ENCODE measurements at places on chromosomes 5 and 9. TPM values are rescaled to one million over a fixed set of nuclear protein-coding genes. Genes with fewer than 3 reads are reported as not detected.

QRFP gene
- not detected for total RNA-seq

SPATA31C1 gene
- total RNA-seq, result not detected

CDH9 gene
- not detected for total RNA-seq

IFNB1 gene
- total RNA-seq, result not detected

CATSPER3 gene
- 0.28 TPM for total RNA-seq

PCDHAC1 gene
- 0.29 TPM for total RNA-seq

ANKRD34B gene
- total RNA-seq, result not detected

WWC1 gene
- 4.2 TPM for total RNA-seq

IFNA2 gene
- not detected for total RNA-seq

TXNDC8 gene
- total RNA-seq, result not detected

KCTD16 gene
- total RNA-seq, result not detected

IFNA6 gene
- not detected for total RNA-seq

DNA sequence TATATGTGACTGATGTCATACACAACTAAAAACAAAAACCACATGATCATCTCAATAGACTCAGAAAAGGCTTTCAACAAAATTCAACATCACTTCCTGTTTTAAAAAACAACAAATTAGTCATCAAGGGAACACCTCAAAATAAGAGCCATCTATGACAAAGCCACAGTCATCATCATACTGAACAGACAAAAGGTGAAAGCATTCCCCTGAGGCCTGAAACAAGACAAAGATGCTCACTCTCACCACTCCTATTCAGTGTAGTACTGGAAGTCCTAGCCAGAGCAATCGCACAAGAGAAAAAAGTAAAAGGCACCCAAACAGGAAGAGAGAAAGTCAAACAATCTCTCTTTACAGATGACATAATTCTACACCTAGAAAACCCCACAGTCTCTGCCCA, 893.5 kb upstream of the EDIL3 start:
- no peak for DNase-seq
- no peak overlapping the region for H3K27ac ChIP-seq
- no peaks in the 10 kb centered on the region for H3K27me3 ChIP-seq

- H3K36me3 ChIP-seq, result no peaks in the 10 kb centered on the region
- H3K4me3 ChIP-seq, result no peak overlapping the region
- peak; percentile 60 for DNase-seq
- no peak overlapping the region for H3K27ac ChIP-seq
- H3K27me3 ChIP-seq, result no peaks in the 10 kb centered on the region
These were observed 15.2 kb upstream of the LHX3 start for GRCh38 chr9:136220017-136220729.

DNA sequence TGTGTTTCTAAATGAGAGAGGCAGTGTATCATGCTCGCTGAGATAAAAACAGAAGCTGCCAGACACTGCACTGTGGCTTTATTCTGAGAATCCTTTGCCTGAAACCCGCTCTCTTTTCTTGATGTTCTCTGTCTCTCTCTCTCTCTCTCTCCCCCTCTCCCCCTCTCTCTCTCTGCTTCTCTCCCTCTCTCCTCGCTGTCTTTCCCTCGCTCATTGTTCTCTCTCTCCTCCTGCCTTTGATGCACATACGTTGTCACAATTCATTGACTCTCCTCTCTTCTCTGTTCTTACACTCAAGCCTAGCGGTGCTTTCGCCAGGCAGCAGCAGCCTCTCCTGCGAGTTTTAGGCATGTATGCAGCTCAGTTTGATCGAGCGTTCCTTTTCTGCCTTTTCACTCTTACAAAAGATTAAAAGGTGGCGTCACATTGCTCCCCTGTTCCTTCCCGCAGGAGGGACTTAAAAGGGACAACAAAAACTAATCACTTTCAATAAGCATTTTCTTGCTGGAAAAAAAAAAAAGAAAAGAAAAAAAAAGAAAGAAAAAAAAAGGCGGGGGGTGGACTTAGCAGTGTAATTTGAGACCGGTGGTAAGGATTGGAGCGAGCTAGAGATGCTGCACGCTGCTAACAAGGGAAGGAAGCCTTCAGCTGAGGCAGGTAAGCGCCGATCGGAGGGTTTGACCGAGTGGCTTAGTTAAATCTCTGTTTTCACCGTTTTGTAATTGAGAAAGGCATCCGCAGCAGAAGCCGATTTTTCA, 717.9 kb upstream of the WWC1 start:
- no peaks in the 10 kb centered on the region for H3K4me1 ChIP-seq
- peak; percentile 11 for DNase-seq
- no peak overlapping the region for H3K4me3 ChIP-seq
- H3K27ac ChIP-seq, result no peak overlapping the region
- no peaks in the 10 kb centered on the region for H3K36me3 ChIP-seq

DNA sequence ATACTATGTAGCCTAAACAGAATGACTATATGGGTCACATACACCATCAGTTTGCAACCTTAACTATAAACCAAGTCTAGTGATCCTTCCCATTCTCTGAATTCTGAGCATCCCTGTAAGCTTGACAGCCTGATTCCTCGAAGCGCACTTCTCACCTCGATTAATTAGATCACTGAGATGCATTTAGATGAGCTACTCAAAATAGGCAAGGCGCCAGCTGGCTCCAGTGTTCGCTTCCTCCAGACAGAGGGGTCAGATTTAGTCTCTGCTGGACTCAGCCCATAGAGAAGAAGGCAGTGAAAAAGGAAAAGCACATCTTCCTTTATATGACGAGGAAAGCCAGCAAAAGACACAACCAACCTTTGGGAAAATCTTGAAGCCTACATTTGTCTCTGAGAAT, 371.5 kb downstream of the MLLT3 start:
- no peak for DNase-seq
- no peaks in the 10 kb centered on the region for H3K36me3 ChIP-seq
- H3K27me3 ChIP-seq, result no peaks in the 10 kb centered on the region

DNA sequence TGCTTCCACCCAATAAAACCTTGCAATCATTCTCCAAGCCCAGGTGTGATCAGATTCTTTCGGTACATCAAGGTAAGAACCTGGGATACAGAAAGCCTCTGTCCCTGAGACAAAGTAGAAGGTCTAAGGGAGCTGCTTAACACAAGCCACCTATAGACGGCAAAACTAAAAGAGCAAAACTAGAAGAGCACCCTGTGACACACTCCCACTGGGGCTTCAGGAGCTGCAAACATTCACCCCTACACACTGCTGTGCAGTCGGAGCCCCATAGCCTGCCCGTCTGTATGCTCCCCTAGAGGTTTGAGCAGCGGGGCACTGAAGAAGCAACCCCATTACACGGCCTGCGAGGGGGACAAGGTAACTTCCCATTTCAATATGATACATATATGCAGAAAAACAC, 179.6 kb upstream of the CDH9 start:
- H3K36me3 ChIP-seq, result no peaks in the 10 kb centered on the region
- no peak overlapping the region for H3K27ac ChIP-seq

DNA sequence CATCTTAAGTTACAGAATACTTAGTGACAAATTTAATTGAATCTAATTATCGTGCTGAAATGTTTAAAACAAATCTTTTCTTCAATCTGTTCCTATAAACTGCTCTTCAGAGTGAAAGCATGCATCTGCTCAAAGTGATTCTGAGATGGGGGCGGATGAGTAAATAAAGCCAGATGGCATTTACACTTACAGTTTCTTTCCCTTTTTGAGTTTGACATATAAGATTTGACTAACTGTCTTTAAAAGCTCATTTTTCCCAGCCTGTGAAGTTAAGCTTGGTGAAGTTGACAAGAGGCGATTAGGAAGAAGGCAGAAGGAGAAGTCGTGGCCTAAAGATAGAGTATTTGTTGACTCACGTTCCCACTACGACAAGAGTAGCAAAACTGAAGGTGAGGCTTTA, 137.4 kb downstream of the LPAR1 start:
- DNase-seq, result no peak
- H3K4me3 ChIP-seq, result no peak overlapping the region
- H3K27me3 ChIP-seq, result no peaks in the 10 kb centered on the region
- no peak overlapping the region for H3K27ac ChIP-seq
- H3K4me1 ChIP-seq, result peaks cover 11% of the 10 kb centered on the region
- no peaks in the 10 kb centered on the region for H3K36me3 ChIP-seq

DNA sequence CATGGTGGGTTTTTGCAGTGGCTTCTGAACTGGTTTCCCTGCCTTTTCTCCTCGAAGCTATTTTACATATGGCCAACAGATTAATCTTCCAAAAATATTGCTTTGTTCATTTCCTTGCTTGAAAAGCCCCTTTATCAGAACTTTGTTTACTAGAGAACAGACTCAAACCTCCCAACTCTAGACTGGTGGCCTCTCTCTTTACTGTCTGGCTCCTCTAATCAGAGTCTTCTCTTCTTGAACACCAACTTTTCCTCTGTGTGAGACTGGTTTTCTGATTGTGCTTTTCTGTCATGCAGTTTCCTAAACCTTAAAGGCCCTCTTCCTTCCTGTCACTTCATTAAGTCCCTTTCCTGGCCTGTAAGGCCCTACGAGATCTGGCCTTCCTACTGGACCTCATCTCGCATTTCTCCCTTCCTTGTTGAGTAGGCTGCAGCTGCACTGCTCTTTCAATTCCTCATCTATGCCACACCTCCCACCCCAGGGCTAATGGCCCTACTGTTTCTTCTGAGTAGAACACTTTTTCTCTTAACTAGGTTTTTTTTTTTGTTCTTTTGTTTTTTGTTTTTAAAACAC, 5.7 kb downstream of the C9orf43 start:
- no peaks in the 10 kb centered on the region for H3K4me1 ChIP-seq
- no peak for DNase-seq
- H3K4me3 ChIP-seq, result no peak overlapping the region
- H3K36me3 ChIP-seq, result no peaks in the 10 kb centered on the region

- H3K4me3 ChIP-seq, result no peak overlapping the region
- no peak for DNase-seq
- H3K36me3 ChIP-seq, result no peaks in the 10 kb centered on the region
- H3K4me1 ChIP-seq, result no peaks in the 10 kb centered on the region
- no peak overlapping the region for H3K27ac ChIP-seq
These were observed 345.6 kb downstream of the PLK2 start for GRCh38 chr5:58114324-58114723.

- DNase-seq, result no peak
- no peaks in the 10 kb centered on the region for H3K4me1 ChIP-seq
- no peak overlapping the region for H3K4me3 ChIP-seq
- H3K36me3 ChIP-seq, result no peaks in the 10 kb centered on the region
- no peak overlapping the region for H3K27ac ChIP-seq
These were observed 85.1 kb upstream of the RAPGEF1 start for GRCh38 chr9:131824953-131825495.

DNA sequence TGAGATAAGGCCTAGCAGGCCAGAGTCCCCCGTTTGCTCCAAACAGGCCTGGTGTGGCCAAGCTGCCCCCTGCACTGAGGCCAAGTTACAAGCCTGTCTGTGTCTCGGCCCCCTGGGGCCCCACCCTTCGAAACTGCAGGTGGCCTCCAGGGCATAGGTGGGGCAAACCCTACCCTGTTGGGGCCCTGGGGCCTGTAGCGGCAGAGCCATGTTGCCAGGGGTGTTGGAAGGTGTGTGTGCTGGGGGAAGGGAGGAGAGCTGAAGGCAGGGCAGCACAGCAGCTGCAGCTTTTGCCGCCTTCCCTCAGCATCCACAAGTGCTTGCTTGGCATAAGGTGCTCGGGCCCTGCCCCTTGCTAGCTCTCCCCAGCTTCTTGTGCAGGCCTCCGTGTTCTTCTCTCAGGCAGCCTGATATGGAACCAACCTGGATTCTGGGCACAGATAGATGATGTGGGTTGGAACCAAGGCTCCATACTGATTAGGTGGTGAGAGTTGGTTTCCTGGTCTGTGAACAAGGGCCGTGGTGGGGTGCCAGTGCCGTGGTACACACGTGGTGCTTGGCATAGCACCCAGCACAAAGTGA, 12.7 kb downstream of the IRF1 start:
- H3K4me1 ChIP-seq, result peaks cover 13% of the 10 kb centered on the region
- H3K36me3 ChIP-seq, result peaks cover 1% of the 10 kb centered on the region
- no peak overlapping the region for H3K27ac ChIP-seq
- no peak for DNase-seq
- no peak overlapping the region for H3K4me3 ChIP-seq

DNA sequence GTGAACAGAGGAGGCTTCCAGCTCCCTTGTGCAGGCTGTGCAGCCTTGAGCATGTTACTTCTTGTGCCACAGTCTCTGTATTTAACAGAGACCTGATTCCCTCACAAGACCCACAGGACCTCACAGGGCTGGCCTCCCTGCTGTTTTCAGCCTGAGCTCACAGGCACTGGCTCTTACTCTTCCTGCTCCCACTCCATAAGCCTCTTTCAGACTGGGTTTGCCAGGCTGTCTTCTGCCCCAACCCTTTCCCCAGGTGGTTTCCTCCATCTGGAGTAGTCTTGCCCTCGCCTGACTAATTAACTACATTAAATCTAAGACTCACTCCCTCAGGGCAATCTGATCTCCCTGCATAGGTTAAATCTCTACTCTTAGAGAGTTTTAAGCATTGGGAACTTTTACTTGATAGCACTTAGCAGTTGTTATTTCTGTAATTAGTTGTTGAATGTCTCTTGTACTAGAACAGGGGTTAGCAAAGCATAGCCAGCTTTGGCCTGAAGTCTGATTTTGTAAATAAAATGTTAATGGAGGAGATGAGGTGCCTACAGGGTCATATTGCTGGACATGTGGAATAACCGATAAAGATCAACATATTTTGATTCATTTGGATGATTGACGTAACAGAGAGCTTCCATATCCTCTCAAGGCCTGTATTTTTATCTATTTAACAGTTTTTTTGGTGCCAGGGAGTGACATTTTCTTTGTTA, 28.6 kb upstream of the SPATA31E1 start:
- no peak overlapping the region for H3K27ac ChIP-seq
- H3K4me3 ChIP-seq, result no peak overlapping the region
- H3K4me1 ChIP-seq, result no peaks in the 10 kb centered on the region
- DNase-seq, result no peak
- no peaks in the 10 kb centered on the region for H3K36me3 ChIP-seq
- H3K27me3 ChIP-seq, result no peaks in the 10 kb centered on the region

GRCh38 chr9:38662763-38663593, 42.6 kb upstream of the ANKRD18A start:
- no peaks in the 10 kb centered on the region for H3K27me3 ChIP-seq
- DNase-seq, result no peak
- H3K4me3 ChIP-seq, result no peak overlapping the region
- H3K4me1 ChIP-seq, result no peaks in the 10 kb centered on the region

DNA sequence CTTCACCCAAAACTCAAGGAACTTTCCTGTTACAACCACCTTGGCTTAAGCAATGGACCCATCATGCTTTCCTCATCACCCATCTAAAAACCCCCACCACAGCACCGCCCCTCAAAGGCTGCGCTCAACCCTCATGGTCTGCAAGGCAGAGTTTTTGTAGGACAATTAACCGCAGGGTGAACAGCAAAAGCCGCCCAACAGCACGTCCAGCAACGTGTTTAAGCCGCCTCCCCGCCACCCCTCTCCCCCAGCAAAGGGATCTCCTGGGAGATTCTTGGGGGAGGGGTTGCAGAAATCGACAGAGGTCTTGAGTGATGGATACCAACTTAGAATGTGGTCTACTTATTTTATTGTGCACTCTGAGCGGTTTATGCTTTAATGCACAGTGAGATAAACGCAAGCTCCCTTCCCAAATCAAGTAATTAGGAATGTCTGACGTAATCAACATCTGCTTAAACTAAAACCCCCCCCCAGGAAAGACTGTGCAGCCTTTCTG, 1.9 kb downstream of the ROR2 start:
- H3K4me1 ChIP-seq, result no peaks in the 10 kb centered on the region
- peak overlapping the region; percentile 73 for H3K27ac ChIP-seq
- no peak overlapping the region for H3K4me3 ChIP-seq
- peaks cover 14% of the 10 kb centered on the region for H3K27me3 ChIP-seq

Data from adrenal gland (tissue), 19 donors.